Activated CD4-positive, alpha-beta T cell treated with anti-CD3 and anti-CD28 coated beads, Interleukin-2, amount 10 ng/mL, durations not matched to agents 7 days and 5 days (primary cell): ENCODE measurements at places on chromosomes 16 and 17. TPM values are rescaled to one million over a fixed set of nuclear protein-coding genes. Genes with fewer than 3 reads are reported as not detected.

DNA sequence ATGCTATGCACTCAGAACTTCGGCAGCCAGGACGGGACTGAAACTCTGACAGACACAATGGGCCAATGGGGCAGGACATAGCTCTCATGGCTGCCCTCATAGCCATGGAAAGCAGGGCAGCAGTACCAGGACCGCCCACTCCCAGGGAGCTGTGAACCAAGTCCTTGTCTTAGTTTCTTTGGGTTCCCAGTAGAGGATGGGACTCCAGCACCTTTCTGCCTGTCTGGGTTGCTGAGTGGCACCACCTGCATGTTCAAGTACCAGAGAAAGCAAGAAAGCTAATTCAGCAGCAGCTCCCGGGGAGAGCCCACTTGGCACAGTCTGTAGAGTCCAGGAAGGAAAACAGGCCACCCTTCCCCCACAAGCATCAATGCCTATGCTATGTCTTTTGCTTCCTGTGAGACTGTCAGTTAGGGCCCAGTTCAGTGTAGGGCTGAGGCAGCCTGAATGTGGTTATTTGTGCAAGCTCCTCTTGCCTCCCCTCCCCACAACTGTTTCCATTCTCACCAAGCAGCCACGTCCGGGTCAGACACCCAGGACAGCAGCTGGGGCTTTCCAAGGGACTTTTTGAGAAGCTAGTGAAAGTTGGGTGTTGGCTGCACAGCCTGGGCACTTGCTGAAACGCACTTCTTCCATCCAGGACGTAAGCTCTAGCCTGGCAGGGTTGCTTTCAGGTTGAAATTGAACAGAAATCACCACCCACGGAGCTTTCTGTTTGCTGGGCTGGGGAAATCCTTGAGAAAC is 7.8 kb downstream of the SUPT4H1 start:
- peak; percentile 90 for DNase-seq

DNA sequence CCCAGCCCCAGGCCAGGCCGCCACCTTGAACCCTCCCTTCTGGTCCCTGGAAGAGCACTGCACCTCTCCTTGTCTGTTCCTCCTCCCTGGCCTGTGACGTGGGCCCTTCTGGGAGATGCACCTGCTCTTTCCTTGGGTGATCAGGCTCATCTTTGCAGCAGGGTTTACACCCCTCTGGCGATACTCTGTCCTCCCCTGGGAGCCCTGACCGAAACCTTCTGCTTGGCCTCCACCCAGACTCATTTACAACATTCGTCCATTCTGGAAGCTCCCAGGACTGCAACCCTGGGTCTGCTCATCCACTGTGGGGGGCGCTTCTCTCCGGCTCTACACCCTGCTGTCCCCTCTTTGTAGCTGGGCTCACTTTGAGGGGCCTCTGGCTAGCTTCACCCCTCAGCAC is 73.3 kb downstream of the PGS1 start:
- DNase-seq, result no peak

Gene HSF5
- total RNA-seq, result 0.89 TPM

Gene GRIN2C
- 0.25 TPM for total RNA-seq

Gene MYOCD
- total RNA-seq, result not detected
